ENCODE measurements at places on chromosomes 2 and 18. TPM values are rescaled to one million over a fixed set of nuclear protein-coding genes. Genes with fewer than 3 reads are reported as not detected.

RIT2 gene
- total RNA-seq = not detected

CD8A gene
- not detected for total RNA-seq

RGPD4 gene
- not detected for total RNA-seq

GPR75 gene
- 0.52 TPM for total RNA-seq

Measured in epithelial cell of alveolus of lung (primary cell).